ENCODE measurements at places on chromosomes 6 and 20.

- DNase-seq, result no peak
Measured at GRCh38 chr20:49687595-49688567, 25.8 kb downstream of the B4GALT5 start.

DNA sequence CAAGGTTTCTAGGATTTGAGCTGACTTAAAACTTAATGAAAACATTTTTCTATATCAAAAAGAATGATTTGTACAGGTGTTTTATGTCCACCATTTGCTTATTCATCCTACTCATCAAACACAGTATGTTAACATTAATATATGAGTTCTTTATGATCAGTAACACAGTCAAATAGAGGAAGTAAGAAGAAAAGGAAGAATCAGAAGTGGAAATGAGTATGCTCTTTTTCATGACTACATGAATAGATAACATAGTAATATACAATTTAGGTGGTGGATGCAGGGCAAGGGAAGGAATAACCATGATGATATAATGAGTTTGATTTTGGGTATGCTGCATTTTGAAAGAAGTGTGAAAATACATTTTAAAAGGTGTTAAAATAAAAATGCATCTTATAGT, 16.5 kb downstream of the KPNA5 start:
- no peak for DNase-seq

- DNase-seq, result no peak
Measured at GRCh38 chr6:14135893-14136539, 18.4 kb downstream of the CD83 start.

GRCh38 chr6:35300848-35301247, 3.2 kb downstream of the DEF6 start:
- DNase-seq, result no peak

All from activated naive CD4-positive, alpha-beta T cell treated with anti-CD3 and anti-CD28 coated beads, Interleukin-2, amount 50 U/mL, for 72 hours (primary cell).